ENCODE measurements at places on chromosomes 4 and X.

DNA sequence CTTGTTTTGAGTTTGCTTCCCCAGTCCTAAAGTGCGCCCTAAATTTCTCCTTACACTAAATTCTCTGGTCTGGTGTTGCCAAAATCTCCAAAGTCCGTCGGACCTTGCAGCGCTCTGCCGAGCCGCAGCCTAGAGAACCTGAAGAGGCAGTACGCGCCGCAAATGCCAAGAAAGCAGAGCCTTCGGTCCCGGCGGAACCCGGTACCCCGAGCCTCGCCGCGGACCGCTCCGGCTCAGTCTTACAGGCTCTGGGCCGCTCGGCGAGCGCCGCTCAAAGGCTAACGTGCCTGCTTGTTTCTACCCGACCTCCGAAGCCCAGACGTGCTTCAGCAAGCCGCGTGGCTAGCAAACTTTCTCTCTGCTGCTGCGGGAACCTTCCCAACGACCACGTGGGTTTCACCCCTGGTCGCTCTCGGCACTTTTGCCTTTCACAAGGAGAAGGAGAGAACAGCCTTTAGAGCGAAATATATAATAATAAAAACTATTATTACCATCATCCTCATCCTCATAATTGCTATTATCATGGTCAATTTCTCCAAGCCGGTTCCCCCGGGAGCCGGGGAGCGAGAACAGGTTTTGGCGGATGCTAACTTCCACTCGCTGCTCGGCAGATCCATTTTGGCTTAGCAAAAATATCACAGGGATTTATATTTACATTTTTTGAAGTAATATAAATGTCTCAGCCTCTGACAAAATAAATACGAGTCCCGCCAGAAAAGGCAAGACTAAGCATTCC lies 2.2 kb upstream of the HTR2C start:
- peak; percentile 16 for DNase-seq

GRCh38 chr4:186780291-186781031 lies 56.8 kb upstream of the FAT1 start:
- no peak for DNase-seq

GRCh38 chr4:80798082-80798481 lies 232.4 kb upstream of the BMP3 start:
- no peak for DNase-seq

GRCh38 chrX:54415534-54416350 lies 24.5 kb upstream of the TSR2 start:
- no peak for DNase-seq

GRCh38 chr4:111630705-111631104 lies 514.5 kb upstream of the FAM241A start:
- peak; percentile 79 for DNase-seq

DNA sequence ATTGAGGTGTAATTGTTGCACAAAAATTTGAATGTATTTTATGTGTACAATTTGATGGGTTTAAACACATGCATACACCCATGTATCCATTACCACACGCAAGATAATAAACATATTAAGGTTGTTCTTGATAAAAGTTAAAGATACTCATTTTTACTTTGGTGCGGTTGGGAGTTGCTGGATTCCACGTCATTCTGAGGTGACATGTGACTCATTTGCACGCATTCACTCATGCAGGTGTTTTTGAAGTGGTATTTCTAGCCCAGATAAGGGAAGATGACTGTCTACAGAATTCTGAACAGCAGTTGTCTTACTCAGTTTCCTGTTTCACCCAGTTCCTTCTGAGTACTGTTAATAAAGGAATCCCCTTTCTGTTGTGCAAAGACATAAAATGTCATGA lies 142.0 kb downstream of the RTL3 start:
- no peak for DNase-seq

Measured in brain (organoid and tissue), 16 donors.